ENCODE measurements at places on chromosomes 11 and 22. TPM values are rescaled to one million over a fixed set of nuclear protein-coding genes. Genes with fewer than 3 reads are reported as not detected.

DNA sequence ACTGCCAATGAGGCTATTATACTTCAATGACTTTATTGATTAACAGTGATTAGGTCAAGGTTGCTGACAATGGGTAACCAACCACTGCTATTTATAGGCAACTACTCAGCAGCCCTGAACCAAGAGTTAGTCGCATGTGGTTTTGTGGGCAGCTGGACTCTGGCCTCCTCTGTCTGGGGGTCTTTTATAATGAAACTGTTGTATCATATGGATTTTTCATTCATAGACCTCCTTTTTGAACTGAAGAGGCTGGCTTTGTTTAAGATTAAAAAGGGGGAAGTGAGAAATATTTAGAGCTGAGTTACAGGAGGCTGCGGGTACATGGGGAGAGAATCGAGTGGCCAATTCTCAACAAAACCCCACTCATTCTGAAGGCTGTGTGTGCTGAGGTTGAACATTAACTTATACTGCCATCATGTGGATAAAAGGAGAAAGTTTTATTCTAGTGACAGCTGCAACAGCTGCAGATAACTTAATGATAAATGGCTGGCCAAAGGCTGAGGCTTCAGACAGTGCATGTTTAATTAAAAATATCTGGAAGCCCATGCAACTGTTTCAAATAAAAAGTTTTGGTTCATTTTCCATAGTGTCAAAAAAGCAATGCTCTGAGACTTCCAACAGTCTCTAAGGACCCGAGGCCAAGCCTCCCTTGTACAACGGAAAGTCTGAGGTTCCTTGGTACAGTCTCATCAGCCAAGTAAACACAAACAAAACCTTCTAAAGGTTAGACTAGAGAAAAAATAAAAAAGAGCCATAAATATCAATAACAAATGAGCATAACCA lies 682.6 kb downstream of the KCNA4 start:
- no peak overlapping the region for H3K27ac ChIP-seq
- H3K4me1 ChIP-seq, result no peaks in the 10 kb centered on the region
- H3K36me3 ChIP-seq, result no peaks in the 10 kb centered on the region
- DNase-seq, result no peak
- H3K4me3 ChIP-seq, result no peak overlapping the region

GRCh38 chr22:38925571-38926041 lies 31.8 kb upstream of the APOBEC3A start:
- H3K4me1 ChIP-seq, result peaks cover 36% of the 10 kb centered on the region
- H3K27ac ChIP-seq, result peak overlapping the region; percentile 41
- H3K4me3 ChIP-seq, result no peak overlapping the region
- no peaks in the 10 kb centered on the region for H3K27me3 ChIP-seq
- DNase-seq, result no peak
- no peaks in the 10 kb centered on the region for H3K36me3 ChIP-seq

GRCh38 chr11:101441747-101442146 lies 142.1 kb downstream of the TRPC6 start:
- H3K27ac ChIP-seq, result peak overlapping the region; percentile 88
- peaks cover 16% of the 10 kb centered on the region for H3K4me1 ChIP-seq
- H3K36me3 ChIP-seq, result no peaks in the 10 kb centered on the region
- H3K4me3 ChIP-seq, result no peak overlapping the region

The APOBEC3F gene
- 10.3 TPM for total RNA-seq

The TTC36 gene
- total RNA-seq, result not detected

GRCh38 chr11:67648140-67648795 lies 2.3 kb downstream of the ACY3 start:
- no peaks in the 10 kb centered on the region for H3K27me3 ChIP-seq
- no peaks in the 10 kb centered on the region for H3K36me3 ChIP-seq
- no peak for DNase-seq
- H3K4me1 ChIP-seq, result no peaks in the 10 kb centered on the region

The CASTOR1 gene
- total RNA-seq, result 16.9 TPM

DNA sequence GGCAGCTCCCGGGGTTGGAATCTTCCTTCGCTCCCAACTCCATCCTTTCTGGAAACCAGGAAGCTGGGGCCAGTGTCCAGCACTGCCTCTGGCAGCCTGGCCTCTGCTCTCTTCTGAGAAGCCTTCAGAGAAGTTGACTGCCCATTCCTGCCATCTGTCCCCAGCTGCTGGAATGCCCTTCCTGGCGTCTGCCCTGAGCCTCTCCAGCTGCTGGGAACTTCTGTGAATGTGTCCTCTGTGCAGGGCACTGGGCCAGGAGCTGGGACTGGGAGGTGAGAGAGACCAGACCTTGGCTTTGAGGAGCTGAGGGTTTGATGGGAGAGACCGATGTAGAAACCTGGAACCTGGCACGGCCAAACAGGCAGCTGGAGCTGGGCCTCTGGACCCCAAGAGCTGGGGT lies 5.9 kb upstream of the SOX10 start:
- H3K27ac ChIP-seq, result no peak overlapping the region
- H3K27me3 ChIP-seq, result no peaks in the 10 kb centered on the region
- no peaks in the 10 kb centered on the region for H3K36me3 ChIP-seq
- peak; percentile 31 for DNase-seq
- H3K4me1 ChIP-seq, result no peaks in the 10 kb centered on the region

The PARVG gene
- 48.6 TPM for total RNA-seq

The MEI1 gene
- 3.7 TPM for total RNA-seq

- H3K4me3 ChIP-seq, result no peak overlapping the region
- H3K27me3 ChIP-seq, result no peaks in the 10 kb centered on the region
- DNase-seq, result no peak
- no peaks in the 10 kb centered on the region for H3K4me1 ChIP-seq
- H3K36me3 ChIP-seq, result no peaks in the 10 kb centered on the region
Measured at GRCh38 chr11:129427816-129428406, 52.3 kb downstream of the BARX2 start.

DNA sequence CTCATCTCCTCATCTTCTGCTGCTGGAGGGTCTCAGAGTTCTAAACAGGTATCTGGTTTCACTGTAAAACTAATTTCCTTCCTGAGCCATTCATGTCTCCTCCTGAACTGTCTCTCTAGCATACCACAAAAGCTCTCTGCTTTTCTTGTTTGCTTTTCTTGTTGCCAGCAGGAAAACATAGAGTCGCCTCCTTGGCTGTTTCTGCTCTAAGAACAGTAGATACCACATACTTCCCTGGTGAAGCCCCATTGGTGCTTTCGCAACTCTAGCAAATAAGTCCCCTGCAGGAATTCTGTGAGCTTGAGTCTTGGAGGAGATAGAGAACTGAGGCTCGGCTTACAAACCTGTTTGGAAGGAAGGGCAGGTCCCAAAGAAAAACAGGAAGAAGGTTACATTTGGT lies 7.0 kb downstream of the DIXDC1 start:
- peak overlapping the region; percentile 50 for H3K27ac ChIP-seq
- H3K27me3 ChIP-seq, result no peaks in the 10 kb centered on the region
- peaks cover 42% of the 10 kb centered on the region for H3K4me1 ChIP-seq
- no peak overlapping the region for H3K4me3 ChIP-seq
- no peak for DNase-seq

DNA sequence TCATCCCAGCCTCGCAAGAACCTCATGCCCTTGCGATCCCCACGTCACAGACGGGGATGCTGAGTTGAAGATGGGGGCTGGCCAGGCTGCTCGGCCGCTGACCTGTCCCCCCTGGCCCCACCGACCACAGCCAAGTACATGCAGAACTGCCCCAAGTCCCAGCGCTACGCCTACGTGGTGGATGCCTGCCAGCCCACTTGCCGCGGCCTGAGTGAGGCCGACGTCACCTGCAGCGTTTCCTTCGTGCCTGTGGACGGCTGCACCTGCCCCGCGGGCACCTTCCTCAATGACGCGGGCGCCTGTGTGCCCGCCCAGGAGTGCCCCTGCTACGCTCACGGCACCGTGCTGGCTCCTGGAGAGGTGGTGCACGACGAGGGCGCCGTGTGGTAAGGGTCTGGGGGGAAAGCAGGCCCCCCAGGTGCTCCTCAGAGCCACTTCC lies 10.0 kb downstream of the MUC5B start:
- no peaks in the 10 kb centered on the region for H3K27me3 ChIP-seq
- no peaks in the 10 kb centered on the region for H3K36me3 ChIP-seq
- no peak overlapping the region for H3K4me3 ChIP-seq

DNA sequence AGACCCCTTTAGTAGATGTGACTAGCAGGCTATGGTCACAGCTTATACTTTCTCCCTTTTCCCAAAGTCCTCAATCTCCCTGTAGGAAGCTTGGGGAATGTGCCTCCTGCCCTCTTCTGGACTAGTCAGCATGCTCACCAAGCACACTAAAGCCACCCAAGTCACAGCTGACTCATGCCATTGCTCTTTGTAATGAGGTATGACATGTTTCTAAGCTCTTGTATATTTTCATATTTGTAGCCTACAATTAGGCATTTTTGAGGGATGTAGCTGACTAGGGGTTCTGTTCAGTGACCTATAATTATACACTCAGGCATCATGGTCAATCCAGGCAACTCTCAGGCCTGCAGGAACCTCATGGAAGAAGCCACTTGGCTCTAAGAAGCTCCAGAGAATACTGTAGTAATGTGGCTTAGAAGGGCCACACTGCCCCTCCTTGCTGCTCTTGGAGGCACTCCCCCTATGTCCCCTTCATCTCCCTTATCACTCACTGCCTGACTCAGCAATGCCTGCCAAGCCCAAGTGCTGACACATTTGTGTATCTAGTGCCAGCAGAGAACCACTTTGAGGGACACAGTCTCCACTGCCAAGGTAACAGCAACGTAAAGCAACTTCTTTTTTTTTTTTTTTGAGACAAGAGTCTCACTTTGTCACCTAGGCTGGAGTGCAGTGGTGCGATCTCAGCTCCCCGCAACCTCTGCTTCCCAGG lies 86.2 kb downstream of the RPL27A start:
- H3K4me1 ChIP-seq, result peaks cover 52% of the 10 kb centered on the region
- H3K27me3 ChIP-seq, result no peaks in the 10 kb centered on the region
- peak; percentile 87 for DNase-seq
- H3K27ac ChIP-seq, result peak overlapping the region; percentile 81

The SC5D gene
- 27.2 TPM for total RNA-seq

- H3K36me3 ChIP-seq, result no peaks in the 10 kb centered on the region
- H3K27me3 ChIP-seq, result no peaks in the 10 kb centered on the region
- no peak for DNase-seq
- H3K27ac ChIP-seq, result no peak overlapping the region
- no peak overlapping the region for H3K4me3 ChIP-seq
- peaks cover 12% of the 10 kb centered on the region for H3K4me1 ChIP-seq
Measured at GRCh38 chr11:45061641-45062040, 84.8 kb upstream of the PRDM11 start.

The OR5T2 gene
- total RNA-seq, result not detected

The LRRC10B gene
- total RNA-seq, result not detected

DNA sequence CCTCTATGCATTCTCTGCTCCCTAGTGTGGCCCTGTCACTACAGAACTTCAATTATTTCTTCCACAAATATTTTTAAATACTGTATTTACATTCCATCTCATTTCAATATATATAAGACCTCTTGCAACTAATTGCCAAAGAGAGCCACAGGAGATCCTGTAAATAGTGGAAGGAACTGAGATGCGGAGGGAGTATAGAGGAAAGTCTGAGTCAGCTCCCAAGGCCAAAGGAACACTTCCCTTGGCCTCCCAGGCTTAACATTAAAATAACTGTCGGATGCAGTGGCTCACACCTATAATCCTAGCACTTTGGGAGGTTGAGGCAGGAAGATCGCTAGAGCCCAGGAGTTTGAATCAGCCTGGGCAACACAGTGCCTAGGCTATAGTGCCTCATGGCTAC lies 31.2 kb downstream of the RBFOX2 start:
- no peaks in the 10 kb centered on the region for H3K27me3 ChIP-seq
- H3K4me1 ChIP-seq, result peaks cover 23% of the 10 kb centered on the region
- H3K27ac ChIP-seq, result peak overlapping the region; percentile 23
- no peak overlapping the region for H3K4me3 ChIP-seq
- H3K36me3 ChIP-seq, result no peaks in the 10 kb centered on the region

GRCh38 chr11:35491231-35491871 lies 34.1 kb downstream of the PAMR1 start:
- peaks cover 10% of the 10 kb centered on the region for H3K4me1 ChIP-seq
- H3K27ac ChIP-seq, result no peak overlapping the region
- H3K27me3 ChIP-seq, result no peaks in the 10 kb centered on the region
- H3K36me3 ChIP-seq, result no peaks in the 10 kb centered on the region
- no peak for DNase-seq

The OR8G1 gene
- not detected for total RNA-seq

GRCh38 chr11:81570669-81571068 lies 1163.0 kb downstream of the FAM181B start:
- no peaks in the 10 kb centered on the region for H3K36me3 ChIP-seq
- no peak overlapping the region for H3K27ac ChIP-seq
- no peak overlapping the region for H3K4me3 ChIP-seq
- no peak for DNase-seq
- H3K4me1 ChIP-seq, result no peaks in the 10 kb centered on the region

The RFPL2 gene
- not detected for total RNA-seq

The UBQLN3 gene
- total RNA-seq, result 0.57 TPM

The C22orf31 gene
- not detected for total RNA-seq

The TRIM51 gene
- total RNA-seq, result not detected

The DENND6B gene
- 6.6 TPM for total RNA-seq

DNA sequence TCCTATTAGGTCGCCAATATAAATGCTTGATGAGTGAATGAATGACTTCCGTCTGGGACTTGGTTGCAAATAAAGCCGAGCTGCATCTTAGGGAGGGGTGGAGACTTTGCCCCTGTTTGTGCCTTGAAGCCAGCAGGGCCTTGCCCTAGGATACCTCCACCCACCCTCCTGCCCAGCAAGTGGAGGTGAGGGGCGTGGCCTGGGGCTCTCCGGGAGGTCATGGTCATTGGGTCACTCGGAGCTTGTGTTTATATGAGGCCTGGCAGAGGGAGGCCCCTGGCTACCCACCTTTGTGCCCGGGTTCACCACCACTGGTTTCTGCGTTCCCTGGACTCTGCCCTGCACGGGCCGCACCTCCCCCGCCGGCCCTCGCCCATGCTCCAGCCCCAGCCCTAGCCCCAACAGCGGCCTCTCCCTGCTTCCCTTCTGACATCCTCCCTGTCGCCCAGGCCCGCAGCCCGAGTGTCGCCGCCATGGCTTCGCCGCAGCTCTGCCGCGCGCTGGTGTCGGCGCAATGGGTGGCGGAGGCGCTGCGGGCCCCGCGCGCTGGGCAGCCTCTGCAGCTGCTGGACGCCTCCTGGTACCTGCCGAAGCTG lies 4.3 kb downstream of the MPST start:
- peaks cover 35% of the 10 kb centered on the region for H3K36me3 ChIP-seq
- DNase-seq, result no peak
- H3K4me3 ChIP-seq, result no peak overlapping the region
- H3K27me3 ChIP-seq, result no peaks in the 10 kb centered on the region

DNA sequence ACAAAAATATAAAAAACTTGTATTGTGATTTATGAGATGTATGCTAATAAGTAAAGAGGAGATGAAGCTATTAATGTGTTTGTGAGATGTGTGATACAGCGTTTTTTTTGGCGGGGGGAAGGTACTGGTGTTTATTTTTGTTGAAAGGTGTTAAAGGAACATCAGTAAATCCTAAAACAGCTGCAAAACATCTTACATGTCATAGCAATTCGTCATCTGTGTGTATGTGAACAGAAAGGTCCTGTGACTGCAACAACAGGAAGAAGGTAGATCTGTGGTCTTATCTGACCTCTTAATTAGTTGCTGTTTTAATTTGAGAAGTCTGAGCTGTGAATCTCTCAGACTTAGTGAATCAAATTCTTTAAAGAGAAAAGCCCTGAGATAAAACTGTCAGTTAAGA lies 1041.1 kb downstream of the JRKL start:
- no peak overlapping the region for H3K27ac ChIP-seq
- H3K27me3 ChIP-seq, result no peaks in the 10 kb centered on the region
- H3K4me3 ChIP-seq, result no peak overlapping the region
- no peaks in the 10 kb centered on the region for H3K36me3 ChIP-seq
